ENCODE measurements at places on chromosomes 2 and 18. TPM values are rescaled to one million over a fixed set of nuclear protein-coding genes. Genes with fewer than 3 reads are reported as not detected.
A peak's percentile ranks its signal among the peaks of the same experiment; 100 is the strongest.

Gene CROCC2
- total RNA-seq, result not detected

DNA sequence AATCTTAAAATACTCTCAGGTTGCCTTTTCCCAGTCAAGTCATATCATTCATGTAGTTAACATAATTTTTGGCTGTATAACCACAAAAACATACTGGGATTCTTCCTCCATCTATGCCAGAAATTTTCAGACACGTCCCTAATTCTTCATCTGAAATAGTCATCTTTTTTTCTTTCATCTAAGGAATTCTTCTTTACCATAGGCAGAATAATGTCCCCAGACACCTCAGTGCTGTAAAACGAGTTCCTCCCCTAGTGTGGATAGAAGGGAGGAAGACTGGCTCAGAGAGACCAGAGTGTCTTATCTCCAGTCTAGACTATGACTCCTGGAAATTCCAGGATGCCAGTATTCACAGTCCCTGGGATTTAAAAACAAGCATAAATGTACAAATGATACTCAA lies 127.8 kb downstream of the MREG start:
- no peak for DNase-seq

DNA sequence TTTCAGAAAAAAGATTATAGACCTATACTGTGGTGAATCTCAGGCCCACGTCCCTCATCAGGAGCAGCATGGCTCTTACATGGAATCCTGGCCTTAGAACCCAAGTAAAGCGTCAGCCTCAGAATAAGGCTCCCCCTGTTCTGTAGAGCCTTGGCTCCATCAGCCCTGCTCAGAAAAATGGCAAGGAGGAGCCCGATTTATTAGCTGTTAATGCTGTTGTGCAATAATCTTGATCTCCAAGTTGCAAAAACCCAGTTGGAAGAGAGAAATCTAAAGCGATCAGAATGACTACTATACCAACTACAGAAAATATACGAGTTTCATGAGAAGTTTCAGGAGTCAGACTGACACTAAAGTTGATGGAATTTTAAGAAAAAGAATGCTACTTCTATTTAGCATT lies 35.6 kb upstream of the CTAGE1 start:
- DNase-seq, result no peak

GRCh38 chr2:144310889-144311608 lies 208.9 kb downstream of the ZEB2 start:
- no peak for DNase-seq

- DNase-seq, result no peak
These were observed 57.6 kb downstream of the PTH2R start for GRCh38 chr2:208464205-208464604.

DNA sequence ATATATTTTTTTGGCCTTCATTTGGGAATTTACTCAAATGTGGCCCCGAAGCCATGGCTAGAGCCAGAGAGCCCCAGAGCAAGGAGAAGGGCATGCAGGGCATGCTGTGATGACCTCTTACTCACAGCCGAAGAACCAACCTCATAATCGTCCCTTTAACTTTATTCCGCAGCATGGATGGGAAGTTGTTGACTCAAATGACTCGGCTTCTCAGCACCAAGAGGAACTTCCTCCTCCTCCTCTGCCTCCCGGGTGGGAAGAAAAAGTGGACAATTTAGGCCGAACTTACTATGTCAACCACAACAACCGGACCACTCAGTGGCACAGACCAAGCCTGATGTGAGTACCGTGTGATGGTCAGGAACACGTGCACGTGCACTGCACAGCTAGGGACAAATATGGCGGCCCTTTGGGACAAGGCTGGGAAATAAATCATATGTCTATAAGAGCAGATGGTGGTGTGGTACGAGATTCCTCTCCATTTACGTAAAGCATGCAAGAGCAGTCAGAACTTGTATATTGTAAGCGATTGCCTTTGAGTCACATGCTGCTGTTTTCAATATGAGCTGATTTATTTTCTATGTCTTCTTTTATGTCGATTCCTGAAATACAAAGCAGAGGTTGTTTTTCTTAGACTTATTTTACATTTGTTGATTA lies 280.9 kb downstream of the NEDD4L start:
- DNase-seq, result no peak

GRCh38 chr2:1867141-1867540 lies 122.8 kb upstream of the PXDN start:
- DNase-seq, result no peak

Gene KLF7
- total RNA-seq, result 11.6 TPM

GRCh38 chr18:61898640-61899101 lies 5.9 kb upstream of the RNF152 start:
- no peak for DNase-seq

Gene FZD7
- 13.5 TPM for total RNA-seq

DNA sequence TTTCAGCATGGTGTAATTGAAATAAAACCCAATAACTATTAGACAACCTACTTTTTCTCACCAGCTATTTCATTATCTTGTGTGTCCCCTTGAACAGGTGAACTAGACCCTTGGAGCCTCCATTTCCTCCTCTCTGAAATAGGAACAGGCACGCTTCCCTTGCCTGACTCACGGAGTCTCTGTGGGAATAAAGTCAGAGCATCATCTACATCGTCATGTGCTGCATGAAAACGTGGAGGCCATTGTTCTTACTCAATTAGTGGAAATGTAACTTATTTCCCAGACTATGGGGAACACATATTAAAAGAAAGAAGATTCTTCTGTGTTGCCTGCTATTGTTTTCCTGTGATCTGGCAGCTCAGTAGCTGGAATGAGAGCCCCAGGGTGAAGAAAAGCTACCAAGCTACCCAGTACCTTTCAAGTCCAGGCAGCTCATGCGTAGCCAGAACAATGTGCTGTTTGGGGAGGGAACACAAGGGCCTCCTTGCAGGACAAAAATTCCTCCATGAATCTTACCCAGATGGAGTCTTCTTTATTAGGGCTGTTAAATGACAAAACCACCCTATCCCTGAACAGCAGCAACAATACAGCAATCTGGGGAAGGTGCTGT lies 59.8 kb downstream of the SOX11 start:
- no peak for DNase-seq

DNA sequence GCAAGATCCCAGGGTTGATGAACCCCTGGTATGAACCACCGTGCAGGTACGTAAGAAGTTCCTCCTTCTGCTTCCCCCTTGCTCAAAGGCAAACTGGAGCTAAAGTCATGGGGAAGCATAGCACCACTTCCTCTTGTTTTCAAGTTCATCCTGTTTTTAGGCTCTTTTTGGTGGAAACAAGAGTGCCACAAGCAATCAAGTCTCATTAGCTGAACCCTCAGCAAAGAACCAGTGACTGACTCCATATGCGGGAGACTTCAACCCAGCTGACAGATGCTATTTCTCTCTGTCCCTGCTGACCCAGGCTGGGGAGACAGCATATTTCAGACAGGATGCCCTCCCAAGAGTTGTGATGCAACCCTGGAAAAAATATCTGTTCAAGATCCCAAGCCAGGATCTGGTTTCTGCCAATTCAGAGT lies 47.7 kb downstream of the BCL2 start:
- no peak for DNase-seq

Gene ZNF514
- 7.5 TPM for total RNA-seq

Gene NDC80
- 64.1 TPM for total RNA-seq

DNA sequence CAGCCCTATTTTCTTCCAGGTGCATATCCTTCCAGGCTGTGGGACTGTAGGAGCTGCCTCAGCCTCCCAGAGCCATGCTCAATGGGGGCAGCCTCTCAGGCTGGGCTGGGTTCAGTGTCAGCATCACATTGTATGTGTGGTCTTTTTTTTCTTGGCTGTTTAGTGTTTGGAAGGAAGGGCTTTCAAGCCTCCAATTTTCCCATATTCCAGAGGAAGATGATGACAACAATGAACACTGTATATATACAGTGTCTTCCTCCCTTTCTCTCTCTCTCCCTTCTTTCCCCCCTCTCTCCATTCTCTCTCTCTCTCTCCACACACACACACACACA lies 326.4 kb downstream of the DYSF start:
- DNase-seq, result no peak

Gene ALMS1
- 19.7 TPM for total RNA-seq

- no peak for DNase-seq
These were observed 225.0 kb downstream of the TMEM163 start for GRCh38 chr2:134493797-134494196.

DNA sequence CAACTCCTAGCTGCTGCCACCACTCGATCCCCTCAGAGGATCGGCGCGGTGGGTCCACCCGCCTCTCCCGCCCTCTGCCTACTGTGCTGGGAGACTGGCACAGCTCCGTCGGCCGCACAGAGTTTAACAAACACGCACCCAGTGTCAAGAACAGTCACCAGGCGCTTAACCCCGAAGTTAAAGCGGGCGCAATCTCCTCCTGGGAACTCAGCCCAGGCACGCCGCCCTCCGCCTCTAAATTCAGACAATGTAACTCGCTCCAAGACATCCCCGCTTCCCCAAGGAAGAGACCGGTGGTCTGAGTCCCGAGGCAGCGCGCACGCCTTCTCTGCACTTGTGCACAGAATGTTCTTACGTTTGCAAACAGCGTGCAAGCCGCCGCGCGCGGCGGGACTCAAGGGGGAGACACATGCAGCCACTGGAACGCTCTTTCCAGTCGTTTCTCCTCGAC lies 533 bp downstream of the CXCR4 start:
- no peak for DNase-seq

GRCh38 chr2:136116151-136116812 lies 1.7 kb downstream of the CXCR4 start:
- DNase-seq, result no peak

DNA sequence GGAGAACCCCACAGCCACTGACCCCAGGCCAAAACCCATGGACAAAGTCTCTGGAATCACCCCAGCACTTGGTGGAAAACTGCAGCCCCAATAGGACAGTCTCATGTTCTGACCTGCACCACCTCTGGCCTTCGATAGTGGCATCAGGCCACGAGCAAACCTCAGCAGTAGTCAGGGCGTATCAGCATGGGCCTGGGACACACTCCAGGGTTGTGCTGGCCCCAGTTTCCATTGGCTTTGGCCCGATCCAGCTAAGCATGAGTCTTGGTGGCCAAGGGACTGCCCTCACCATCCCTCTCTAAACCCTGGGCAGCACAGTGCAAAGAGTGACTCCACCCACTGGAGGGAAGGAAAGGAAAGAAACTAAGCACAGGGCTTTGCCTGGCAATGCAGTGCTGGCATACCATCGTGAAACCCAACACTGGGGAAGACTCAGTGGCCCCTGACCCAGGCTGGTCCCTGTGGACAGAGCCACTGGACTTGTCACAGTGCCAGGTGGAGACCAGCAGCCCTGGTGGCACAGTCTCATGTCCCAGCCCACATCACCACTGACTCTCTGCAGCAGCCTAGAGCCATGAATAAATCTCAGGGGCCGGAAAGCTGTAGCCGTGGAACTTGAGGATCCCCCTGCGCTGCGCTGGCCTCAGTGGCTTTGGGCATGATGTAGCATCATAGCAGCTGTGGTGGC lies 46.3 kb downstream of the ZNF519 start:
- DNase-seq, result no peak

GRCh38 chr18:51273437-51273836 lies 76.0 kb upstream of the MEX3C start:
- DNase-seq, result no peak

DNA sequence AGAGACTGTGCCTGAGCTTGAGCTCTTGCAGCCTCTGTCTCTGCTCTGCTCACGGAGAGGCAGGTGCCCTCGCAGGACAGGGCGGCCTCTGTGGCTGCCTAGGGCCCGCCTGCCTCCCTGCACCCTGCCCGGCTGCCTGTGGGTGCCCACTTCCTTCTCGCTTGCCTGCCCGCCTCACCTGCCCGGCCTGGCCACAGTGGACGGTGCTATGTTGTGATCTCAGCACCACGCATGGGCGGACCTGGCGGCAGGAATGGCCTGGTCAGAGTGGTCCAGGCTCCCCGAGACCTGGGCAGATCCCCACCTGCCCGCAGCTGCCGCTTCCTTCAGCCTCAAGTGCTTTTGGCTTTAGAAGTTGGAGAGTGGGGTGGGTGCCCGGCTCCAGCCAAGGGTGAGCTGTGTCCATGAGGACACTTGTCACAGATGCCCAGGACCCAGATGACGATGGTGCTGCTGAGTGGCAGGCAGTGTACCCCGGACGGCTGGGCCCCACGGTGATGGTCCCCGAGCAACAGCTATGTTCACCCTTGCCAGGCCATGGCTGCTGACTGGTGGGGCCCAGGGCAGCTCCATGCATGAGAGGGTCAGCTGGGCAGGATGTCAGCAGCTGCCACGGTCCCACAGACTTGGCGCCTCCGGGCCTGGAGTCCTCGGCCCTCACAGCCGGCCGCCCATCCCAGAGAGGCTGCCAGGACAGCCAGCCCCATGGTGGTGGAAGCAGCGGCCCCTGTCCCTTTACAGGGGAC lies 25.3 kb downstream of the RTP5 start:
- no peak for DNase-seq

Gene PPP3R1
- total RNA-seq, result 23.5 TPM

GRCh38 chr18:48874701-48875162 lies 76.0 kb downstream of the SMAD7 start:
- no peak for DNase-seq

Gene TMEM185B
- 39.8 TPM for total RNA-seq

GRCh38 chr2:142180820-142181533 lies 50.2 kb upstream of the LRP1B start:
- no peak for DNase-seq

GRCh38 chr2:216339456-216340279 lies 32.6 kb downstream of the MARCHF4 start:
- DNase-seq, result peak; percentile 58

Gene MEP1B
- total RNA-seq, result not detected

DNA sequence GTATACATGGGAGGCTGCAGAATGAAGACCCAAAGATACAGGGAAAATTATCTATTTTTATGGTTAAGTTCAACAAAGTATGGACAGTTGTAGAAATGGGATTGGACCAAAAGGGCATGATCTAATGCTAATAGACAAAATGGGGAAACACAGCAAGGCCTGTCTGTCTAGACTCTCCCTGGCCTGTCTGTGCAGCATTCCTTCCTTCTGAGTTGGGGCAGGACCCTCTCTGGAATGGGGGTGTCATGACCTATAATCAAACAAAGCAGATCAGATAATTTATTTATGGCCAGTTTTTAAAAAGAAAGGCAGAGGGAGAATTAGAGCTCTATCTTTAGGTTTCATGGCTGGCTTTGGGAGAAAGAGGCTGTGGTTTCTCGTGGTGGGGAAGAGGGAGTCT lies 104.4 kb downstream of the CTIF start:
- DNase-seq, result no peak

Gene TRABD2A
- 14.8 TPM for total RNA-seq

Data from LHCN-M2 (cell line).